ENCODE measurements at places on chromosomes 2 and 18.

DNA sequence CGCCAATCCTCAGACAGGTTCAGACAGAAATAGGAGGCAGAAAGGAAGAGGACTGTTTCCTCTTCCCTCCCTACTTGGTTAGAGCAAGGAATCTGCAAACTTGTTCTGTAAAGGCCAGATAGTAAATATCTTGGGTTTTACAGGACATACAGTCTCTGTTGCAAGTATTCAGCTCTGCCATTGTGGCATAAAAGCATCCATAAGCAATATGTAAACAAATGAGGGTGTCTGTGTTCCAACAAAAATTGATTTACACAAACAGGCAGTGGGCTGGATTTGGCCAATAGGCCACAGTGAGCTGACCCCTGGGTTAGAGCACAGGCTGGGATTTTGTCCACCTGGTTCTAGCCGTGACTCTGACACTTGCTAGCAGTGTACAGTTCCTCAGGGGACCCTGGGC lies 89.4 kb downstream of the NRP2 start:
- no peak for DNase-seq

GRCh38 chr2:177917169-177917568 lies 155.4 kb downstream of the PDE11A start:
- no peak for DNase-seq

DNA sequence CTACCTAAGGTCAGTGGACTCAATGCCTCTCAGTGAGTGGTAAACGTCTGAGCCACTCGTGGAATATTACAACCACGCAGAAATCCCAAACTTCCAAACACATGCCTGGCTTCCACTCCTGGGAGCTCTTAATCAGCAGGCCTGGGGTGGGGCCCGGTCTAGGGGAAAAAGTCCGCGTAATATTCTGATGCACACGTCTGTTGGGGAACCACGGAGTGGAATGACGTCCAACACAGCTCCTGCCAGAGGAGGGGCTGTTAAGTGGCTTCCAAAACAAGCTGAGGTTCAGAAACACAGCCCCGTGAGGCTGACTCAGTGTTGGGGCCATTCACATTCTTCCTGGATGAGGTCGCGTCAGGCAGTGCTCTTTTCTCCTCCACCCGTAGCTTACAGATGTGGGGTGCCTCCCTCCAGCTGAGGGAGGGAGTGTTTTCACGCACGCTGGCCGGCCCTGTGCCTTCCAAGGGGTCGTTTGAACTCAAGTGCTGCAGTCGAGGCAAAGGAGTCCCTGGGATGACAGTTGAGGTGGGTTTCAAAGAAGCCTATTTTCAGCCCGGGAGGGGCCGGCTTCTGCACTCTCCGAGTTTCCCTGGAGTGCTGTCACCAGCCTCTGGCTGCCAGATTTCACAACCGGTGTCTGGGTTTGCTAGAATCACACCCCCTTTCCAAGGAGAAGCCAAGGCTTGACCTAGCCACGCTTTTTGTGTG lies 73.1 kb downstream of the ACKR3 start:
- no peak for DNase-seq

- no peak for DNase-seq
Measured at GRCh38 chr2:165843351-165843750, 49.3 kb upstream of the GALNT3 start.

DNA sequence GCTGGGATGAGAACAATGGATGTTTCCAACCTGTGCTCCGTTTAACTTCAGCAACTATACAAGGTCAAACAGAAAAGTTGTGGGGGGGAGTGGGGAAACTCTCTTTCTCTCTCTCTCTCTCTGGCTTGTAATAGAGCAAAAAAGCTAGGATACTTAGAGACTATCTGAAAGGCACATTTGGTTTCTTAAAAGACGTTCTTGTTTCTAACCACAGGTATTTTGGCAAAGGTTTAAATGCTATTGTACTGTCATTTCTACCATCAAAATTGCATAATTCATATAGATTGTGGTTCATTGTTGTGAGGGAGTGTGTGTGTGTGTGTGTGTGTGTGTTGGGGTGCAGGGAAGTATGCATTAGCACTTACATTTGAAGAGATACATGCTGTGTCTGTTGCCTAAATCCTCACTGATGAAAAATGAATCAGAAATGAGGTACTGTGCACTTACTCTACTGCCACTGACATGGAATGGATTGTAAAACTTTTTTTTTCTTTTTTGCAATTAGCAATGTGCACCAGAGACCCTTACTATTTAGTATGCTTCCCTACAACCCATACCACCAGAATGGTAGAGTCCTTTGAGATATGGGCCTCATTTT lies 841.0 kb upstream of the PIK3C3 start:
- DNase-seq: no peak

DNA sequence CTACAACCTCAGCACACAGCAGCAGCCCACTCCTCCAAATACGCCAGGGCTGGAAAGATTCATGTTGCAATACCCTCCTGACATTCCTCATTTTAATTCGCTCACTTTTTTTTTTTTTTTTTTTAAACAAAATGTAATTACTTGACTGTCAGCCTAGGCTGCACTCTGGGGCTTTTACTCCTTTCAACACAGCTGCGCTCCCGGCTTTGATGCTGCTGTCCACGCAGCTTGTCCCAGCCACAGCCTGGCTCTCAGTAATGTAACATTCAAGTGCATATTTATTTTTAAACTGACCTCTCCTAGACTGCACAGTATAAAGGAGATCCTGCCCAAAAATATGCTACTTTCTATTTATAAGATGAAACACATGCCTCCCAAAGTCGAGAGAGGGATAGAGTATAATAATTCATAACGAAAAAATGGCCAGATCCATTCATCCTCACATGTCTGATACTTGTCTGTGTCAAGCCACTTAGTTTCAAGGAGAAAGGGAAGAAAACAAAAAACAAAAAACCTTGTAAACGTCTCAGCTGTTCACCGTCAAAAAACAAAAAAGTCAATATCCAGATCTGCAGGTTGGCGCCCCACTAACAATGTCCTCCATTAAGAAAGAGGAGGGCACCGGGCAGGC lies 949 bp downstream of the CDC42EP3 start:
- no peak for DNase-seq
